Retina (tissue), 1 donor: ENCODE measurements at places on chromosomes 16 and 17.

- DNase-seq: no peak
Measured at GRCh38 chr16:28029387-28030002, 34.0 kb downstream of the GSG1L start.

GRCh38 chr17:80940171-80941123 is 51.2 kb upstream of the CHMP6 start:
- no peak for DNase-seq

DNA sequence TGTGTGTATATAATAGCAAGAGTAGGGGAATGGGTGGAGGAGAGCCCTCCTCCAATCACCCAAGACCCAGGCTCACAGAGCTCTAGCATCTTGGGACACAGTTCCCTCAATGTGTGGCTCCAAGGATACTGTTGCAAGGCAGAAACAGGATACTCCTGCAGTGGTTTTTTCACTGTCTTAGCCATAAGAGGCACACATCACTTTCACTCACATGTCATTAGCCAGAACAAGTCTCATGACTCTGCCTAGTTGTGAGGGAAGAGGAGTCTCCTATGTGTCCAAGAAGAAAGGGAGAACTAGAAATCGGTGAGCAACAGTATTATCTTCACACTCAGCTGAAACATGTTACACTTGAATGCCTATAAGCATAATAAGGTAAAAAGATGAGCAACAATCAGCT is 11.1 kb upstream of the NUDT7 start:
- no peak for DNase-seq

- DNase-seq: no peak
Measured at GRCh38 chr16:3007957-3008689, 4.6 kb upstream of the CLDN9 start.

DNA sequence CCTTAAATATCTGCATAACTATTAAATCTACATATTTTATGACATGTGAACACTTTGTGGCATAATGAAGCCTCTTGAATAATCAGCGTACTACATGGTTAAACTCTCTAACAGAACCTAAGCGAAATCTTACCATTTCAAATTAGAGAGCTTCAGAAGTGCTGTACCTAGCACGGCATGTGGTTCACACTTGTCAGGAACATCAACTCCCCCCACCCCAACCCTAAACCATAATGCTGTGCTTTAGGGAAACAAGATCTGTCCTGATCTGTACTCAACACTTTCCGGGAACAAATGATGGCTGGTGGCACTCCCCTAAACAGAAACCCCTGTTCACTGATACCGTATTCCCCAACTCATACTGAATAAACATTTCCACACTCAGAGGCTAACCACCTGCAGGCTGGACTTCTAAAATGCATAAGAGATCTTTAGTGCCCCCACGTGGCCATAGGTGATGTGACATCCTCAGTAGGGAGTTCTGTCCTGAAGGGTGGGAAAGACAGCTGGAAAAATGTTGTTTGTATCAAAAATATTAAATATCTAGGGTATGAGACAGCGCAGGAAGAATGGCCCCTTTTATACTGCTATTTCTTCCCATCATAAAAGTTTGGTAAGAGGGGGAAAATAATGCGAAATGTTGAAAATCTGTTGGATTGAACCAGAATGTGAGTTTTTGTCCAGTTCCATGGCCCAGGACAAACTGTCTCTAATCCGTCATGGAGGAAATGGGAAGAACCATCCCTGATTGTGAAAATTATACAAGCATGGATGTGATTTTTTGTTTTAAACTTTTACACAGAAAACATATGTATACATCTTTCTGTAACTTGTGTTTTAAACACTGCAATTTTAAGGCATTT is 88.6 kb downstream of the USP31 start:
- DNase-seq: peak; percentile 72

DNA sequence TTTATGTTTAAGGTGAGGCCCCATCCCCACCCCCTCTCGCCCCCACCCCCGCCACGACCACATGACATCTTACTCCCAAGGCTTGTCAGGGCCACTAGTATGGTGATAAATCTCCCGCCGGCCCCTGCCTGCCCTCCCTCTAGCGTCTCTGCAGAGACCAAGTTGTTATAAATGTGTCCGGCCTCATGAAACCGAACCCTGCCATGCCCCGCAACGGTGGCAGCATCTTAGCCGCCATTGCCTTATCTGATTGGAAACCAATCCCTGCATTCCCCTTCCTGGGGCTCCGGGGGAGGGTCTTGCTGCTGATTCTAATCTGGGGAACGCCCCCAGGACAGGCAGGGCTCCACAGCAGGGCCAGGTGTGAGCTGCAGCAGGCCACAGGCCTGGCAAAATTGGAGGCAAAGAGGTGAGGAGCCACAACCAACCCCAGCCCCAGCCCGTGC is 352.4 kb downstream of the C16orf95 start:
- no peak for DNase-seq

DNA sequence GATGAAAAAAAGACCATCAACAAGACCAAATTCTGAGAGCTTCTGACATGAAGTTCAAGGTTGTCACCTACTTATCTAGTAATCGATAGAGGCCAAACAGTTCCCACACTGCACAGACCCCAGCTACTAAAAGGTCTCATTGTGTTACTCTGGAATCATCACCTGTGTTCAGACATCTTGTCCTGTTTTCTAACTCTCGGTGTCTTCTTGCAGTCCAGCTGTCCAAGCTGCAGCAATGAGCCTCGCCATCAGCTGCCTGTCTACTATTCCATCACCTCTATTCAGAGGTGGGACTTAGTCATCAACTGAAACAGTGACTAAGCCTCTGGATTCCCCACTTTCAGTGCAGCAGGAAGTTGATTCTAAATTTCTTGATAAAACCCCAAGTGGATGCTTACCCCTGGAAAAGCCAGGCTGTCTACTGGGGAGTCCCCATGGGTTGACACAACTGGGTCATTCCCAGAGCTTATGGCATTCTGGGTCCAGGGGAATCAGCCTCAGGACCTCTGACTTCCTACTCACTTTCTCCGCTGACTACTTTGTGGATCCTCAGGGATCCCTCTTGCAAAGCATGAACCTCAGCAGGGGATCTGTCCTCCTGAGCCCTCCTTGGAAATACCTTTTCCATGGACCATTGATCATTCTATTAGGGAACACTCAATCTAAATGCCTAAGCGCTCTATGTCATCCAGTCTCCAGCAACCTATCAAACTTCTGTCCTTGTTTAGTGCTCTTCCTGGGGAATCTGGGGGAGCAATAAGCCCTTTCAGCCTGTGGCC is 46.5 kb downstream of the HNF1B start:
- DNase-seq: no peak

DNA sequence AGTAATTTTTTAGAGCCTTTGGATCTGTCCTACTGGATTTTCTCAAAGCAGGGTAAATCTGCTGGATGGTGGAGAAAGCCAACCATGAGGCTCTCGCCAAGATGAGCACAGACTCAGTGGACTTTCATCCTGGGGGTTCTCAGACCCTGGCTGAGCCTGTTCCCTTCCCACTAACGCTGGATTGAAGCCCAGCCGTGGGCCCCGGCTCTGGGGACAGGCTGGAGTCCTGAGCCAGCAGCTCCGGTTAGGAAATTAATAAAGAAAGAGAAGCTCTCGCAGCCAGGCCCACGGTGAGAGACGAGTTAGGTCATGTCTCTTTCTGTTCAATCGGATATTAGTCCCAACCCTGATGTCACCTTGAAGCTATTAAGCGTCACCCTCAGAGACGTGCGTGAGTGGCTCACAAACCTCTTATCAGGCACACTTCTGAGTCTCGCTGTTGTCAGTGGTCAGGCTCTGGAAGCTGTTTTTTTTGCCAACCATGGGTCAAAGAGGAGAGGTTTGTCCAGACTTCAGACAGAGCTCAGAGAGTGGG is 27.1 kb downstream of the MEOX1 start:
- DNase-seq: no peak

- DNase-seq: no peak
Measured at GRCh38 chr16:59611556-59611955, 877.4 kb upstream of the GOT2 start.
